ENCODE measurements at places on chromosomes 2 and 18.

- DNase-seq: no peak
These were observed 41.0 kb downstream of the EPB41L5 start for GRCh38 chr2:120053891-120054290.

DNA sequence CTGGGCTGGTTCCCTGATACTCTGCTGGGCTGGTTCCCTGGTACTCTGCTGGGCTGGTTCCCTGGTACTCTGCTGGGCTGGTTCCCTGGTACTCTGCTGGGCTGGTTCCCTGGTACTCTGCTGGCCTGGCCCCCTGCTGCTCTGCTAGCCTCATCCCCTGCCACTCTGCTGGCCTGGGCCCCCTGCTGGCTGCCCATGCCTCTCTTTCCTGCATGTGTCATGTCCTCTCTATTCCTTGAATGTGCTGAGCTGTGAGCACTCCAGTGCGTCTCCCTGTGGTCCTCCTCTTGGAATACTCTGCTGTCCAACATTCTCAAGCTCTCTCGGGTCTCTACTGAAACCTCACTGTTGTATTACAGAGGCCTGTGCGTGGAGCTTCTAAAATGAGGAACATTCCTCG is 216.3 kb downstream of the RNF144A start:
- peak; percentile 54 for DNase-seq

DNA sequence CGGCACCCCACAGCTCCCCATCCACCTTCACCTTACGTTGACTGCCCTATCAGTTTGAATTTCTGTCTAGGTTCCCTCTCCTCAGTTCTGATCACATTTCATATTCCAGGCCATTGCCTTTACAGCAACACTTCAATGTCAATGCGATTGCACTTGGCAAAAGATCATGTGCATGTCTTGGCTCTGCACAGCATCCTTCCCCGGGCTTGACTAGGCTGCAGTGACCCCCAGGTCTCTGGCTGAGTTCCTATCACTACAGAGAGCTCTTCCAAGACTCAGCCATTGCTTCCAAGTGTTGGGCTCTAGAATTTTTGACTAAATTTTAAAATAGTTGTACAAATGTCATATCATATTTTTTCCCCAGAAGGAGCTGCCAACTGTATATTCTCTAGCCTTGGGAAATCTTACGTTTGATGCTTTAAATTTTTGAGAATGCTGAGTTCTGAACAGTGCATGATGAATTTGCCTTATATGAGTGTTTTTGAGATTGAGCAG is 103.8 kb upstream of the NEDD4L start:
- no peak for DNase-seq

DNA sequence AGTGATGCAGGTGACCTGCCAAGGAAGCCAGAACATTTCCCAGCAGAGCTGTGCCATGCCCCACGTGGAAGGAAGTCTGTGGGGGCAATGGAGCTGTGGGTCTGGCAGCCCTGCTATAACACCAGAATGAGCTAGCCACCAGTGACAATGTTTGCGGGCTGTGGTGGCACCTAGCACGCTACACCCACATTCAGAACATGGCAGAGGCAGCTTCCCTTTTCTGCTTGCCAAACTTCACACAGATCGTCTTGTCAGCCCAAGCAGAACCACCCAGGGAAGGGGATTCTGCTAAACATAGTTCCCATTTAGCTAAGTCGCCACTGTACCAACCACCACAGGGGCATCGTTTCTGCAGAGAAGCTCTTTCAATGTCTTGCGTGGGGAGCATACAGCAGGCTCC is 27.0 kb upstream of the CCDC93 start:
- no peak for DNase-seq

GRCh38 chr2:46114996-46115395 is 182.2 kb upstream of the EPAS1 start:
- no peak for DNase-seq

- DNase-seq: no peak
These were observed 239.1 kb upstream of the SLC14A2 start for GRCh38 chr18:45376193-45376592.
